Activated T-helper 1 cell treated with anti-CD3 and anti-CD28 coated beads, Interleukin-12 subunit alpha, Interleukin-12 subunit beta, Interleukin-2, Interleukin-4 antibody, amounts not matched to agents 30 ng/mL and 10 ng/mL and 1 ng/mL, durations not matched to agents 14 hours and 24 hours and 36 hours (primary cell): ENCODE measurements at places on chromosomes 7 and 10.

GRCh38 chr10:27723436-27723835 lies 22.2 kb downstream of the MKX start:
- DNase-seq, result no peak

GRCh38 chr7:93958651-93959050 lies 37.1 kb downstream of the GNG11 start:
- DNase-seq, result no peak

DNA sequence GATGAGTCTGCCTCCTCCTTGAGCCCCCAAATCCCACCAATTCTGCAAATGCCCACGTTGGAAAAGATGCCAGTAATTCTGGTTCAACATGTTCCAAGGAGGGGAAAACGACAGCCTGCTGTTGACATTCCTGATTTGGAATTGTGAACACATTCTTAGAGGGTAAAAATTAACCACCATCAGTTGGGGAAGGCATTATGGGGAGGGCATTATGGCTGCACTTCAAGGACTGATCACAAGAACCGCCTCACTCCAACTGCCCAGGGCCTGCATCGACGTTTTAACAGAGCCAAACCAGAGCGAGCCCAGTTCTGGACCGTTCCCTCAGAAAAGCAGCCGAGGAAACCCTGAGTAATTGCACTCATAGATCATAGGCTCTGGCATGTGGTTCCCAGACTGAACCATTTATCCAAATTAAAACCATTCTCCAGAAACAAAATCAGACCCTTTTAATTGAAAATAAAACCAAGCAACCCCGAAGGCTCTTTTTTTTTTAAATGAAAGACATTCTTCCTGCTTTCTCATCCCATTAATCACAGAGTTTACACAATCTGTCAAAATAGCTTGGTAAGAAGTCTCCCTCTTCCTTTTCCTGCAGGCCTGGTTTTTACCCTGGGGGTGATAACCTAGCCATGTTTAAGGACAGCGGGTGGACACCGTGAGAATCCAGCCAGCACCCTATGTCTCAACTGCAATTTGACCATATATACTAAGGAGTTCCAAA lies 8.0 kb downstream of the TNS3 start:
- no peak for DNase-seq

GRCh38 chr7:4070214-4070613 lies 611.9 kb upstream of the FOXK1 start:
- DNase-seq, result no peak

DNA sequence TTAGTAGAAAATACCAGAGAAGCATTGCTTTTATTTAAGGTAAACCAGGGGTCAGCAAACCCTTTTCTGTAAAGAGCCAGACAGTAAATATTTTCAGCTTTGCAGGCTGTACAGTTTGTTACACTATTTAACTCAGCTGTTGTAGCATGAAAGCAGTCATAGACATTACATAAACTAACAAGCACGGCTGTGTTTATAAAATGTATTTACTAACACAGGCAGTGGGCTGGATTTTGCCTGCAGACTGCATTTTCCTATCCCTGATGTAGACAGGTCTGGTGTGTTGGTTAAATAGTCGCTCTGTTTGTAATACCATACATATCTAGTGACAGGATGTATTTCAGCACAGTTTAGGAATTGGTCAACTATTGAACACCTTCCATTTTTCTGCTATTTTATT lies 129.3 kb downstream of the ST7 start:
- no peak for DNase-seq

- no peak for DNase-seq
Observed at GRCh38 chr7:28140979-28141378, 39.6 kb downstream of the JAZF1 start.

DNA sequence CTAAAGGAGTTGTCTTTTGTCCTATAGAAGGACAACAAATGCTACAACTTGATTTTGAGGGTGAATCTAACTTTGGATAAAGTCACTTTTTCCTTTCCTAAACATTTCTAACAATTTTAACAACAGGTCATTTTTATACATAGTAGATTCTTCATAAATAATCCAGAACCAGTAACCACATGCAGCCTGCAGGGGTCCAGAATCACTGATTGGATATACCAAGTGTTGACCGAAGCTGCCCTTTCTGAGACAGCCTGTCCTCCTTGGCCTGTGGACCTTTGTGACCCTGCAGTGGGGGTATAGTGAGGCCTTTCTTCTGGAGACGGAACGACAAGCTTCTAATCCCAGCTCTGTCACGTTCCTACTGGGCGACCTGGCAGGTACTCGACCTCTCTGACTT lies 34.8 kb upstream of the LAMB4 start:
- DNase-seq, result no peak

GRCh38 chr7:3294432-3295100 lies 6.5 kb upstream of the SDK1 start:
- DNase-seq, result no peak

GRCh38 chr10:110355141-110355831 lies 50.6 kb upstream of the SMNDC1 start:
- DNase-seq, result no peak

- DNase-seq, result no peak
Observed at GRCh38 chr7:103704701-103705100, 258.7 kb upstream of the SLC26A5 start.

GRCh38 chr7:151440799-151441445 lies 981 bp upstream of the CRYGN start:
- no peak for DNase-seq

- no peak for DNase-seq
Observed at GRCh38 chr10:81524467-81524866, 350.5 kb upstream of the NRG3 start.

DNA sequence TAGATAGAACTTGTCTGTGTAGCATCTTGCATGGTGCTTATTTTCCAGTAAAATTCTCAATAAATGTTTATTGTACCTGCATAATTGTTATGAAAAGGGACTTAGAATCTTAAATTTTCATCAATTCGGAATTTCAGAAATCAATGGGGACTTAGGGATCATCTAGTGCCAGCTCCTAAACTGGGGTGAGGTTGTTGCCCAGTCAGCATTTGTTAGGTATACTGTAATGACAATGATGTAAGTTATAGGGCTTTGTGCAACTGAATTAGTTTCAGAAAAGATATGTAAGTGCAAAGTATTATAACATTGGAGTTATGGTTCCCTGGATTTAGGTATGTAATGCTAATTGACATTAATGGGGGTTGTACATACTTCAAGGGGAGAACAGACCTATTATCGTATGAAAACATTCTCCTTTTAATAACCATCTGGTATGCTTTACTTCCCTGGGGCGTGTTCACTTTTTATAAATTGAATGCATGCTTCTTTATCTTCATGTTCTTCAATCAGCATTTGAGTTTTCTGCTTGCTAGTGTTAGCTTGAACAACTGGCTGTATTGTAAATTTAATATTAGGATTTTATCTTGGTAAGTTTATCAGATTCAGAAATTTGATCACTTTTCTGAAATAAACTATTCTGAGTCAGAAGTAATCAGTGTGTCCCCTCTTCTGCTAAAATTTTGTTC lies 270.3 kb downstream of the BBS9 start:
- no peak for DNase-seq

DNA sequence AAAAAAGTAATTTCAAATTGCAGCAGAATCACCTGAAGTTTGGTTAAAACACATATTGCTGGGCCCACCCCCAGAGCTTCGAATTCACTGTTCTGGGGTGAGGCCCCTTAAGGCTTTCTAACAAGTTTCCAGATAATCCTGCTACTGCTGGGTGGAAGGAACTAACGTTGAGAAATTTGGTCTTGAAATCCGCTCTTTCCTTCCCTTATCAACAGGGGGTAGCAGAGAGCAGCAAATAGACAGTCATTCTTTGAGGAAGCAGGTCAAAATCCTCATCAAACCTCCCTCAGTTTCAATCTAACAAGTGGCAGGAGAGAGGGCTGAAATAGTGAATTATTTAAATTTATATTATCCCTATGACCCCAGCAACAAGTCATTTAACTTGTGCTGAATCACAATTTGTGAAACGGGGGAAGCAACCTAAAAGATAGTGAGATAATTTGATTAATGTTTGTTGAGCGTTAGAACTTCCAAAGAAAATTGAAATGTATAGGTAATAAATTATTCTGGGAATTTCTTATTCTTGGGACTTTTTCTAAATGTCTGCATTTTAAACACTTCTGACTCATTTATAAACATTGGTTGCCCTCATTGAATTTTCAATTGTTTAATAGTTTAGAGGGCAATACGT lies 21.7 kb upstream of the MALSU1 start:
- peak; percentile 24 for DNase-seq

GRCh38 chr7:36736899-36737211 lies 12.6 kb upstream of the AOAH start:
- no peak for DNase-seq

- no peak for DNase-seq
Observed at GRCh38 chr10:118102121-118102520, 55.4 kb upstream of the RAB11FIP2 start.

GRCh38 chr10:122786269-122786668 lies 59.4 kb downstream of the CUZD1 start:
- DNase-seq, result no peak

DNA sequence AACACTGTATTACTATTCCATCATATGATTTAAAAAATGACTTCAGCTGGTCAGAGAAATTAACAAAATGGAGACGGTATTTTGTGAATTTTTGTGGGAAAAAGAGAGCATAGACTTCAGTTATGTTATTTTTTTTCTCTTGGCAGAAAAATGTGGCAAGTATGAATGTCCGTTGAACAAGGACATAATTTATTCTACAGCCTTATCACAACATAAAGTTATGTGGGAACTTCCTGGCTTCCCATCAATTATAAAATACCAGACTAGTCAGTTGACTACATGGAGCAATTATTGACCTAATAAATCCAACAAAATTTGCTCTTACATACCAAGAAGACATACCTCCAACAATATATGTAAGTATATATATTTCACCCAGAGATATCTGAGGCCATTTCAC lies 88.6 kb upstream of the PPP1R3A start:
- DNase-seq, result no peak

DNA sequence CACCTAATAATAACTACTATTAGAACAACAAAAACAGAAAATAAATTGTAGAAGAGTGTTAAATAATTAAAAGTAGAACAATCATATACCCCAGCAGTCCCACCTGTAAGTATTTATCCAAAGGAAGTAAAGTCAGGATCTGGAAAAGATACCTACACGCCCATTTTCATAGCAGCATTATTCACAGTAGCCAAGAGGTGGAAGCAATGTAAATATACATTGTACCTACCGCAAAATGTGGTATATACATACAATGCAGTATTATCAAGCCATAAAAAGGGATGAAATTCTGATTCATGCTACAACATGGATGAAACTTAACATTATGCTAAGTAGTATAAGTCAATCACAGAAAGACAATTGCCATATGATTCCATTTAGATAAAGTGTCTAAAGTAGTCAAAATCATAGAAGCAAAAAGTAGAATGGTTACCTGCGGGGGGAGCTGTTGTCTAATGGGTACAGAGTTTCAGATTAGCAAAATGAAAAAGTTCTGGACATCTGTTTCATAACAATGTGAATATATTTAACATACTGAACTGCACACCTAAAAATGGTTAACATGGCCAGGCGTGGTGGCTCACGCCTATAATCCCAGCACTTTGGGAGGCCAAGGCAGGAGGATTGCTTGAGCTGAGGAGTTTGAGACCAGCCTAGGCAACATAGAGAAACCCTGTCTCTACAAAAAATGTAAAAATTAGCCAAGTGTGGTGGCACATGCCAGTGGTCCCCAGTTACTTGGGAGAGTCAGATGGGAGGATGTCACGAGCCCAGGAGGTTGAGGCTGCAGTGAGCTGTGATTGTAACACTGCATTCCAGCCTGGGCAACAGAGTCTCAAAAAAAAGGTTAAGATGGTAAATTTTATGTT lies 6.0 kb upstream of the TMED4 start:
- peak; percentile 42 for DNase-seq

DNA sequence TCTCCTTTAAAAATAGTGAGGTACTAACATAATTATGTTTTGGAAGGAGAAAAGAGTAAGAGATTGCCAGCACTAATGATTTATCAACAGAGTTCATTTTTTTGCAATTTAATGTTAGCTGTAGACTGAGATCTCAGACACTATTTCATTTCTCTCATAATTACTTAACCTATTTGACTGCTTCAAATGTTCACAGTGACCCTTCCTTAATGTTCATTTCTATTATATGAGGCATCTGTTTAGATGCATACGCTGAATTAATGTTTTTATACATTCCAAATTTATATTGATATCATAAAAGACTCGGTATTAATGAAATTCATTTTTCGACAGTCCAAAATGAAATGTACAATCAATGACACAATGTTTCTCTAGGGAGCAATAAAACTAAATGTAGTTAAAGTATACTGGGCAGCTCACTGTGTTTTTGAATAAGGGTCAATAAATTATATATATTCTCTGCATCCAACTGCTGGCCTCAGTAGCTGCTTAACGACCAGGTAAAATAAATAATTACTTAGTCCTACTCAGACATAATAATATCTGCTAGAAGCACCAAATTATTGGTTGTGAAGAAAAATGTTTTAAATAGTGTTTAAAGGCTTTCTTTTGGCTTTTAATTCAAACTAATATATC lies 373.4 kb downstream of the MAGI2 start:
- DNase-seq, result no peak
